ENCODE measurements at places on chromosomes 6 and 20. TPM values are rescaled to one million over a fixed set of nuclear protein-coding genes. Genes with fewer than 3 reads are reported as not detected.

The HRH3 gene
- not detected for total RNA-seq

The MICB gene
- 5.0 TPM for total RNA-seq

The SIGLEC1 gene
- total RNA-seq: not detected

DNA sequence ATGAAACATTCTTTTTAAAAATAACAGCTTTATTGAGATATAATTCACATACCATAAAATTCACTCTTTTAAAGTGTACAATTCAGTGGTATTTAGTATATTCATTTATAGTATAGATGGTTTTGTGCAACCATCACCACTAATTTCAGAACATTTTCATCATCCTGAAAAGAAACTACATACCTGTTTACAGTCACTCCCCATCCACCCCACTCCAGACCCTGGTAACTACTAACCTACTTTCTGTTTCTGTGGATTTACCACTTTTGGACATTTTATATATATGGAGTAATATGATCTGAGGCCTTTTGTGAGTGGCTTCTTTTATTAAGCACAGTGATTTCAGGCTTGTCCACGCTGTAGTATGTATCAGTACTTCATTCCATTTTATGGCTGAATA, 2.5 kb upstream of the TMEM217 start:
- no peak for DNase-seq

DNA sequence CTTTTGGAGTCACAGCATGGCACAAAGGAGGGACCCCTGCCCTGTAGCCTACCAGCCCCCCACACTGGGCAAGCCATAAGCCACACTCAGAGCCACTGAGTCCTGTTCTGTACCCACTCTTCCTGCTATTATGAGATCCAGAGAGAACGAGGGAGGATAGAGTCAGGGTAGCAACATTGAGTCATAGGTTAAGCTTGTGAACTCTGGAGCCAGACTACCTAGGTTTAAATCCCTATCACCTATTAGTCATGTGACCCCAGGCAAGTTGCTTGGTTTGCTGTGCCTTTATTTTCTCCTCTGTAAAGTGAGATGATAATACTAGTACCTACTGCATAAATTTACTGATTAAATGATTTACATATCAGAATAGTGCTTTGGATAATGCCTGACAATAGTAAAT, 540 bp downstream of the CNBD2 start:
- DNase-seq: no peak

GRCh38 chr6:53293691-53294090, 55.1 kb downstream of the ELOVL5 start:
- no peak for DNase-seq

- DNase-seq: no peak
These were observed 4.1 kb downstream of the HLA-C start for GRCh38 chr6:31267651-31268368.

DNA sequence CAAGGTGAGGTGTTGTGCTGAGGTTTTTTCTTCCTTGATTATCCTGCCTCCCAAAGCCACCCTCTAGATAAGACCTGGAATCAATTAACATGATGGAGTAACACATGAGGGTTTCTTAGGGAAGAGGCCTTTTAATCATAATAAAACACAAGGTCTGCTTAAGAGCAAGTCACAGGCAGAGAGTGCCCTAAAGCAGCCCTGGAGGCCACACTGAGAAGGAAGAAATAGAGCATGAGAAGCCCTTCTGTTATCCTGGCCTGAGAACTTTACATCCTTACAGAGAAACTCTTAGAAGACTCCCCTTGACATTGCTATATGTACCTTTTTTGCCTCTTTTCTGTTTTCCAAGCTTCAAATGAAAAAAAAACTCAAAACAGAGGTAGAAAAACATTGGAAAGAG, 132.3 kb downstream of the CEP57L1 start:
- DNase-seq: no peak

DNA sequence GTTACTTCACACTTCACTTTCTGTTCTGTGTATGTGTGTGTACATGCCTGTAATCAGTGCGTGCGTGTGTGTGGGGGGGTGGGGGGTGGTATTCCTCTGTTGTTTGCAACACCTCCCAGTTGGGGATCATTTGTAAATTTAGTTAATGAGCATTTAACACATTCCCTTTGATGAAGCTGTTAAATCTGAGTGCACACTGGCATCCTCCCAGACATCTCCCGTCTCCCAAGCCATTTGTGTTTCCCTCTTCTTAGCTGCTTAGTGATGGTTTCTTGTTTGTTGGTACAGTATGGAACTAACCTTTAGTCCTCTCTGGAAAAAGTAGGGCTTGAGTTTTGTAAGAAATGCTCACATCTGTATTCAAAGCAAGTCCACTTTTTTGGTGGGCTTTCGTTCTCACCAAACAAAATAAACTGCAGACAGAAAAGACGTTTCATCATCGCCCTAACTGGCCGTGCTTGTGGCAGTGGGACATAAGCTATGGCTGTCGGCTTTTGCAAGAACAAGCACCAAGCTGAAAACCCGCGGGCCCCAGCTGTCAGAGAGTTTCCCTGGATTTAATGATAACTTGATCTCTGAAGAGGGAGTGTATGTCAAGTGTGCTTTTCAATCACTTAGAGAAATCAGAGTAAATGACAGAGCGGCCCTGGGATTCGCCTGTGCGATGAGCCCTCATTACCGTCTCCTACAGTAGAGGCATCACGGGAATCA, 54.9 kb upstream of the SASH1 start:
- DNase-seq: no peak
